ENCODE measurements at places on chromosomes 4 and X. TPM values are rescaled to one million over a fixed set of nuclear protein-coding genes. Genes with fewer than 3 reads are reported as not detected.

Gene TNIP3
- not detected for polyA plus RNA-seq

DNA sequence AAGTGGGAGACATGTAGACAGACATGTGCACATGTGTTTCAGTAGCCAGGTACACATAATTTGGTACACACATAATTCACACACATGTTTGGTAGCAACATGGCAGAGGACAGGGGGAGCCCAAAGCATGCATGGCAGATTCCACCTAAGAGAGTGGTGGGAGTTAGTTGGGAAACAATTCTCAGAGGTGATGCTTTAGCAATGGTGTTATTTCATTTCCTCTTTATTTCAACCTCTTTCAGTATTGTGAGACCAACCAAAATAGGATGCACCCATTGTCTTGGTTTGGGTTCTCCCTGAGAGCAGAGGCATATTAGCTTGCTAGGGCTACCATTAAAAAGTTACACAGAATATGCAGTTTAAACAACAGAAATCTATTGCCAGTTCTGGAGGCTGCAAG is 92.2 kb upstream of the ANXA3 start:
- no peak for DNase-seq

DNA sequence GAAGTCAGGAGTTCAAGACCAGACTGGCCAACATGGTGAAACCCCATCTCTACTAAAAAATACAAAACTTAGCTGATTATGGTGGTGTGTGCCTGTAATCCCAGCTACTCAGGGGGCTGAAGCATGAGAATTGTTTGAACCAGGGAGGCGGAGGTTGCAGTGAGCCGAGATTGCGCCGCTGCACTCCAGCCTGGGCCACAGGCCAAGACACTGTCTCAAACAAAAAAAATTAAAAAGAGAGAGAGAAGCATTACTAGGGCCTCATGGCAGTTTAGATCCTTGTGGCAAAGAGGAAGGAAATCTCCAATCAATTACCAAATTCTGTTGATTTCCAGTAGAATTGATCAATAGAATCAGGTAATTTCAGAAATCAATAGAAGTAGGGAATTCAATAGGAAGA is 16.8 kb upstream of the SLC34A2 start:
- no peak for DNase-seq

- DNase-seq = no peak
Measured at GRCh38 chr4:10529291-10530136, 72.3 kb upstream of the ZNF518B start.

- DNase-seq = no peak
Measured at GRCh38 chr4:56803471-56803870, 18.0 kb downstream of the SPINK2 start.

GRCh38 chr4:40710484-40711254 is 39.1 kb upstream of the NSUN7 start:
- no peak for DNase-seq

GRCh38 chr4:1047976-1048772 is 36.7 kb downstream of the FGFRL1 start:
- DNase-seq = no peak

GRCh38 chrX:101708163-101708562 is 48.5 kb upstream of the ARMCX2 start:
- no peak for DNase-seq

DNA sequence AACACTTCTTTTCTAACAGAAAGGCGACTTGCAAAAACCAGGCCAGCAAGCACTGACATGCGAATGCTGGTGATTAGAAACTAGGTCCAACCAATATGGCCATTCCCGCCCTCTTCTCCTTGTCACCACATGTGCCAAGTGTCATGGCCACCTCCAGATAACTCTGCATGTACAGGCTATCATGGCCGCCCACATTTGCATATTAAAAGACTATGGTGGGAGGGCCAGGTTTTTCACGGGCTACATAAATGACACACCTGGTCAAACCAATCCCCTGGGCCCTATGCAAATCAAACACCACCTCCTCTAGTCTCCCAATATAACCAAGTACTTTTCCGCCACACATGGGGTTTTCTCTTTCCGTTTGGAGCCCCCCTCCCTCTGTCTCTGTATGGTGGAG is 40.1 kb downstream of the NUDT11 start:
- DNase-seq = no peak

Gene CASP3
- 8.2 TPM for polyA plus RNA-seq

Gene BBS12
- 0.19 TPM for polyA plus RNA-seq

GRCh38 chr4:3682236-3683076 is 83.7 kb upstream of the ADRA2C start:
- no peak for DNase-seq

GRCh38 chrX:102964940-102965339 is 27.9 kb downstream of the RAB40AL start:
- no peak for DNase-seq

Gene GUF1
- 16.1 TPM for polyA plus RNA-seq

DNA sequence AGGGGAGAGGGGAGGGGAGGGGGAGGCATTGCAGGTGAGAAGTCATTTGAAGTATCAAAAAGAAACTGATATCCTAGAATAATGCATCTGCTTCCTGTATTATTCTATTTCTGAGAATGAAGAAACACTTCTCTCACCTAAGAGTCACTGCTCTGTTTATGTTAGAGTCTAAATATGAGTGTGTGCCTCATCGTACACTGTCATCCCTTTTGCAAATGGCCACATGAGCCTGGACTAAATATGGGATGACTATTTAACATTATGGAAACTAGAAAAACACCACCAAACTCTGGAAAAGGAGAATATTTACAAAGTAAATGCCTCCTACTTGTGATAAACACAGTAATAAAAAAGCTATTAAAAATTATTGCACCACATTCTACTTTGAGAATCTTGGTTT is 146.4 kb upstream of the NOCT start:
- no peak for DNase-seq

- no peak for DNase-seq
Measured at GRCh38 chrX:49901048-49901447, 21.3 kb upstream of the CLCN5 start.

Gene RPS3A
- 1,859 TPM for polyA plus RNA-seq

GRCh38 chr4:1869530-1870327 is 1.5 kb upstream of the NSD2 start:
- DNase-seq = no peak

DNA sequence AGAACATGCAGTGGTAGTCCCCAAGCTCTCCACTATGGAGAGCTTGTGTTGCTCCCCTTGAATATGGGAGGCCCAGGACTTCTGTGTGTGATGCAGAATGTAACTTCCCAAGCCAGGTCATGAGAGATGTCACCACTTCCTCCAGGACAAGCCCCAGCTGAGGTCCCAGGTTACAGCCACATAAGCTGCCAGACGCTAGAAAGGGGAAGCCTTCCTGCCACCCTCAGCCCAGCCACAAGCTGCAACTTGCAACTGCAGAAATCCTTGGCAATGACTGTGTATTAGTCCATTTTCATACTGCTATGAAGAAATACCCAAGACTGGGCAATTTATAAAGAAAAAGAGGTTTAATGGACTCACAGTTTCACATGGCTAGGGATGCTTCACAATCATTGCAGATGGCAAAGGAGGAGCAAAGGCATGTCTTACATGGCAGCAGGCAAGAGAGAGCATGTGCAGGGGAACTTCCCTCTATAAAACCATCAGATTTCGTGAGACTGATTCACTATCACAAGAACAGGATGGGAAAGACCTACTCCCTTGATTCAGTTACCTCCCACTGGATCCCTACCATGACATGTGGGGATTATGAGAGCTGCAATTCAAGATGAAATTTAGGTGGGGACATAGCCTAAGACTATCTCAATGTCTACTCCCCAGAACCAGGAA is 91.5 kb upstream of the DHX15 start:
- no peak for DNase-seq
